ENCODE measurements at places on chromosomes 11 and 22.
A peak's percentile ranks its signal among the peaks of the same experiment; 100 is the strongest.

GRCh38 chr11:103055221-103055890, 36.6 kb downstream of the DCUN1D5 start:
- no peak for DNase-seq
- H3K27ac ChIP-seq = no peak overlapping the region
- H3K36me3 ChIP-seq = peaks cover 15% of the 10 kb centered on the region
- H3K27me3 ChIP-seq = no peaks in the 10 kb centered on the region

GRCh38 chr11:123742031-123742723, 717 bp upstream of the ZNF202 start:
- H3K27me3 ChIP-seq = no peaks in the 10 kb centered on the region
- peaks cover 15% of the 10 kb centered on the region for H3K36me3 ChIP-seq

- no peaks in the 10 kb centered on the region for H3K4me1 ChIP-seq
- H3K36me3 ChIP-seq = no peaks in the 10 kb centered on the region
- no peaks in the 10 kb centered on the region for H3K27me3 ChIP-seq
- DNase-seq = no peak
- no peak overlapping the region for H3K27ac ChIP-seq
These were observed 66.5 kb downstream of the ARHGAP42 start for GRCh38 chr11:100753571-100753970.

- H3K27me3 ChIP-seq = no peaks in the 10 kb centered on the region
- H3K4me3 ChIP-seq = peak overlapping the region; percentile 65
These were observed 19.6 kb downstream of the MIF start for GRCh38 chr22:23913661-23914353.

All from gastrocnemius medialis (tissue), 4 donors.